GDM1 (cell line): ENCODE measurements at places on chromosomes 11 and 22.
A peak's percentile ranks its signal among the peaks of the same experiment; 100 is the strongest.

DNA sequence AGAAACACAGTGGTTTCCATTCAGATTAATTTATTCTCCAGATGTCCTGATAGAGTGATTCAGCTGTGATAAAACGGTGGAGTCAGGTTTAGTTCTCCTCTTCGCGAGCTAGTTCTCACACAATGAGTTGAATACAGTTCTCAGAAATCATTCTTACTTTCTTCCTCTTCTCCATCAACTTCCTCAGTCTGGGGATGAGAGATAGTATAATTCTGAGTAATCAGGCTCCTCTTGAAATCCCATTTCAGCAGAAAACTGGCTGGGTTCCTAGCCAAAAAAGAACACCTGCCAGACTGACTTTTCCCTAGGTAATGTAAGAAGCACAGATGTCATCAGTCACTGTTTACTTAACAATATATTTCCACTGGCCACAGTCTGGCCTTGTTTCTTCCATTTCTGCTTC is 76.7 kb downstream of the SVIP start:
- no peak for DNase-seq

- no peak for DNase-seq
Measured at GRCh38 chr11:25485315-25485714, 846.6 kb upstream of the ANO3 start.

- no peak for DNase-seq
Measured at GRCh38 chr11:76209375-76209972, 3.2 kb upstream of the WNT11 start.

- DNase-seq: no peak
Measured at GRCh38 chr11:11045156-11045930, 187.5 kb upstream of the ZBED5 start.

DNA sequence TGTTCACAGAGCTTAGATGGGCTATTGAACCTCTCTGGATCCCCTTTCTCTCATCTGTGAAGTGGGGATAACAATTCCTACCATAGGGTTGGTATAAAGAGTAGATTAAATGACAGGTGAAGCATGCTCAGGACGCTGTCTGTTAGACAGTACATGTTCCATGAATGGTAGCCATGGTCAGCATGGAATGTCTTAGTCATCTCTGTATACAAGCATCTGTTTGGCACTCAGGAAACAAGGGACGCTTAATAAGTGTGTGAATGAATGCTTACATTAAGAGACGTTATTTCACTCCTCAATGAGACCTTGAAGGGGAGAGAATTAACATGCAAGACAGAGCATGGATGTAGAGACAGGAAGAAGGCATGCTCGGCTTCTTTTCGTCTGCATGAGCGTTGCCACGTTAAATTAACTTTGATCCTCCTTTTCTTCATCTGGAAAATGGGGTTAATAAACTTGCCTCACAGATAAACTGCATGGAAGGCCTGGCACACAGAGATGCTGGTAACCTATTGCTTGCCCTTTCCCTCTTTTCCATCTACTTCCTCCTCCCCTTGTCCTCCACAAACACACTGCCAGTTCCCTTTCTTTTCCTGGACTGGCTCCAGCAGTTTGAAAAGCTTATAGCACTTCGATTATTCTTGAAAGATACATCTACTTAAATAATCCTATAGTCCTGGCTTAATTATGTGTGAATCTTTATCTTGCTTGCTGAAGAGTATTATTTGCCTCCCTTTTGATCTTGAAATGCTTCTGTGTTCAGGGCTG is 267.2 kb upstream of the MTNR1B start:
- DNase-seq: no peak

- no peak for DNase-seq
Measured at GRCh38 chr22:26884921-26885320, 227.5 kb downstream of the MIAT start.

GRCh38 chr11:78606667-78607066 is 32.0 kb upstream of the NARS2 start:
- DNase-seq: no peak

DNA sequence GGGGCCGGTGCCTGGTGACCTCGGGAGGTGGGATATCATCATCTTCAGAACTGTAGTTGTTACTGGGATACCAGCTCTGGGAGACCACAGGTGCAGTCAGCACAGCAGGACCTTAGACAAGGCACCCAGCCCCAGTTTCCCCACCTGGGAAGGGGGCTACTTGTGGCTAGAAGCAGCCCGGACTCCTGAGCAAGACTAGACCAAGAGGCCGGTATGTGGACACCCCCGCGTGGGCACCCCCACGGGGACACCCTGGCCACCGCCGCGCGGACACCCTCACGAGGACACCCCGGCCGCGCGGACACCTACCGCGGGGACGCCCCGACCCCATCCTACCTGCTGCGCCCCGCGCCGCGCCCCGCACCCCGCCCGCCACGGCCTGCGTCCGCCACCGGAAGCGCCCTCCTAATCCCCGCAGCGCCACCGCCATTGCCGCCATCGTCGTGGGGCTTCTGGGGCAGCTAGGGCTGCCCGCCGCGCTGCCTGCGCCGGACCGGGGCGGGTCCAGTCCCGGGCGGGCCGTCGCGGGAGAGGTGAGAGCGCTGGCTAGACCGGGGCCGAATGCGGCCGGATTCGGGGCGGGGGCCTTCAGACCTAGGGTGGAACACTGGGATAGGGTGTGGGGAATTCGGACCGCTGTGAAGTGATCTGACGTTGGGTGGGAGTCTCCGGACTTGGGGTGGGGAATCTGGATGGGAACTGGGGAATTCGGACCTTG is at the start of the genes COMT and TXNRD2:
Gene COMT, plus strand, starts transcription at position 408 of the 718 bp plus-strand sequence. CDS start 20,755 bp downstream, outside the sequence.
Gene TXNRD2, minus strand, starts transcription at position 454 of the 718 bp plus-strand sequence. Its CDS starts 15 bp downstream, at position 439.
- DNase-seq: peak; percentile 38
